Bronchial epithelial cell (primary cell): ENCODE measurements at places on chromosomes 16 and 17. TPM values are rescaled to one million over a fixed set of nuclear protein-coding genes. Genes with fewer than 3 reads are reported as not detected.

Gene ABCC6
- under 0.01 TPM in 1 of 2 replicates, not detected in the other for total RNA-seq

DNA sequence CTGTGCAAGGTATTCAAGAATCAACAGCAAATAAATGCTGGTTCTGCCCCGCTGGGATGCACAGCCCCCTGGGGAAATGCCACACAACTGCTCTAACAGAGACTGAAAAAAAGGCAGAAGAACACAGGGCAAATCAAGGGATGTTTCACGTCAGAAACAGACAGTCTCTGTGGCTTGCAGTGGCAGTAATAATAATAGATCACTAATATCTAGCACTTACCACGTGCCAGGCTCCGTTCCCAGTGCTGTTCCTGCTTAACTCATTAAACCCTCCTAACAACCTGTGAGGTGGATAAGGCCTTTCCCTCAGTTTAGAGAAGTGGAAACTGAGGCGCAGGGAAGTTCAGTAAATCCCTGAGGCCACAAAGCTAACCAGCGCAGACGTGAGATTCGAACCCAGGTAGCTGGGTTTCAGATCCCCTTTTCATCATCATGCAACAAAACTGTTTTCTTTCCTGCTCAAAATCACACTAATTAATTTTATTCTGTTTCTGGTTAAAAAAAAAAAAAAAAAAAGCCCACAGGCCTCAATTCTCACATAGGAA, 36.7 kb downstream of the ARHGAP17 start:
- DNase-seq = no peak

DNA sequence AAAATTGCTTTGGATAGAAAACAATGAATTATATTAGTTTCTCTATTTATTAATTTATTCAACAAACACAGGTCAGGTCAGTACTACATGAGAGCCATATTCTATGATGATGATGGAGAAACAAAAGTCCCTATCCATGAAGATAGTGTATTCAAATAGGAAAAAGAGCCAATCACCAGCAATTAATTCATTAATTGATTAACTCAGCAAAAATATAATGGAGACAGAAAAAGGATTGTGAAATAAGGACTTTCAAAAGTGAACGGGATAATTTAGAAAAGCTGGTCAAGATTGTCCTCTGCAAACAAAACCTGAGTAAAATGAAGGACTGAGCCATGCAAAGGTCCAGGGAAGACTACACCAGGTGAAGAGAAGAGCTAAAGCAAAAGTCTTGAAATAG, 1517.7 kb upstream of the CDH8 start:
- no peak for DNase-seq

Gene CDRT15L2
- total RNA-seq = not detected in 2 replicates

- DNase-seq = no peak
Observed at GRCh38 chr17:30573603-30574175, 96.5 kb downstream of the GOSR1 start.

DNA sequence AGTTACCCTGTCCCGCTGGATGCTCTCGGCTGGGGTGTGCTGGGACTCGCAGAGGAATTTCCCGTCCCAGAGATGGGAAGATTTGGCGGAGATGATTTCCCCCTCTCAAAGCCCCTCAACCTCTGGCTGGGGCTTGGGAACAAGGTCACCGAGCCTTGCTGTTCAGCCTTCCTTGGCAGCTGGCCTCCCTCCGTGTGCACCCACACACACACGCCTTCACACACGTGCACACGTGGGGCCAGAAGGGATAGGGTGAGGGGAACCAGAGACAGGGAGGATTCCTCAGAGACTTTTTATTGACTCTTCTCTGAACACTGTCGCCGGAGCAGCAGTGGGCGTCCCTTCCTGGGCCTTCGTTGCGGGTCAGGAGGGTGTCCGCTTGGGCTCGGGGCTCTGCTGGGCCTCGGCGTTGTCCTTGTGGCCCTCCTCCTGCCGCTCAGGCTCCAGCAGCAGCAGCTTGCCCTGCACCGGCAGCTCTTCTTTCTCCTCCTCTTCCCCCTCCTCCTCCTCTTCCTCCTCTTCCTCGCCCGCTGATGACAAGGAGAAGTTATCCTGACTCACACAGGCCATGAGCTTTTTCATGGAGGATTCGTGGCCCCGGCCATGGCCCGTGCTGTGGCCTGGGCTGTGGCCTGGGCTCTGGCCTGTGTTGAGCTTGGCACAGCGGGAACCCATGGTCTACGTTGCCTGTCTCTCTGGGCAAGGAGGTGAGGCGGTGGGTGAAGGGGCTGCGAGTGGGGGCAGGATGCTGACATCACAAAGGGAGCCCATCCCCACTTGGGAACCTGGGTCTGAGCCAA, at the start of gene PRM3:
Gene PRM3, minus strand, starts transcription at position 709 of the 800 bp plus-strand sequence. Its CDS starts 34 bp downstream, at position 675.
- DNase-seq = no peak

Gene OMG
- not detected in 2 replicates for total RNA-seq

Gene CDK5R1
- total RNA-seq = 2.9 and 5.5 TPM in 2 replicates

DNA sequence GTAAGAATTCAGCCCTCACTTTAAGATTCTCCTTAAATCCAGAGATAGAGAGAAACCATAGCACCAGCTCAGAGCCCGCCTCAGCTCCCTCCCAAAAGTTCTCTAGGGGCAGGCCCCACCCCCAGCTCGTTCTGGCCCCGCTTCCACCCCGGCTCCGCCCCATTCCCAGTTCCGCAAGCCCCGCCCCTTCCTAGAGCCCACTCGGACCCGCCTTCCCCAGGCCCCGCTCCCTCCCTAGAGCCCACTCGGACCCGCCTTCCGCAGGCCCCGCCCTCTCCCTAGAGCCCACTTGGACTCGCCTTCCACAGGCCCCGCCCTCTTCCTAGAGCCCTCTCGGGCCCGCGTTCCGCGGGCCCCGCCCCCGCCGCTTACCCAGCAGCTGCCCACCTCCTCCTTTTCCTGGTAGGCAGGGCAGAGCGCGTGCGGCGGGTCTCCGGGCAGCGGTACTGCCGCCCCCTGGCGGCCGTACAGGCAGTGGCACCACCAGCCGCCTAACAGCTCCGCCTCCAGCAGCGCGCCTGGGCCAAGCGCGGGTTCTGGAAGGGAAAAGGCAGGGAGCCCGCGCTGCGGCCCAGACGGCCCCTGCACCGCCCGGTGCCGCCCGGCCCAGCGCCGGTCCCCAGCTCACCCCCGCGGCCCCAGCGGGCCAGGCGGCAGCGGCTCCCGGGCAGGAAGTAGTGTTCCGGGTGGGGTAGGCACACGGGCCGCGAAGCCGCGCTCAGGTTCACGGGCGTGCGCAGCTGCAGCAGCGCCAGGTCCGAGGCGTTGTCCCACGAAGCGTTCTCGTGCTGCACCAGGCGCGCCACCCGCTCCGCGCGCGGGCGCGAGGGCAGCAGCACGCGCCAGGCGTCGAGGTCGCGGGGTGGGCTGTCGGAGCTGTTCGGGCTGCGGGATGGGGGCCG, 6.8 kb upstream of the PRSS8 start:
- peak; percentile 91 for DNase-seq

Gene GJC1
- 0.53 and 2.4 TPM in 2 replicates for total RNA-seq

DNA sequence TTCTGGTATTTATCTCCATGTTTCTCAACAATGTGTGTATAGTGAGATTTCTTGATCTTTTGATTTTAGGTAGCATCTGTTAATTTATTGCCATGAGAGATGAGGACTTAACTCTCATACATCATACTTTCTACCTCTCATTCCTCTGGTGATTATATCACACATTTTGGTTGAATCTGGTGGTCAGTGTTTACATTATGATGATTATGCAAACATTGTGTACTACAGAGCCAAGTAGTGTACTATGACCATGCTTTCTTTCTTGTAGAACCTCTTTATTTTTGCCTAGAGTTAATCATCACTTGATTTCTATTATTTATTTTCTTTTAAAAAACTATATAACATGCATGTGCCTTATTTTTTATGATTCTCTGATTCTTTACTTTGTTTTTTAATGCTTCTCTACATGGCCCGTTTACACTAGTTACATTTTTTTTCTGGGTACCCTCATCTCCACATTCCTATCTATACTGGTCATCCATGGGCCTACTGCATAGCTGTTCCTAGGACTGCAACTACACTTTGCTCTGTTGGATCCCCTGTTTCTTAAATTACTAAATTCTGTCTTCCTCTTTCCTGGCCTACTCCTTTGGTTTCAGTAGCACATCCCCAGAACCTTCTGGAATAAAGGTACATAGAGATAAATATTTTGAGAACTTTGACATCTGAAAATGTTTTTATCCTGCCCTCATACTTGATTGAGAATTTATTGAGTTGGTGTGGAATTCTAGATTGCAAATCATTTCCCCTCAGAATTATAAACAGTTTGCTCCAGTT, 63.0 kb upstream of the LRRC37A3 start:
- no peak for DNase-seq

Gene HID1
- total RNA-seq = 5.5 and 6.4 TPM in 2 replicates

- no peak for DNase-seq
Observed at GRCh38 chr16:4106516-4106915, 9.7 kb downstream of the ADCY9 start.

Gene KRTAP2-3
- not detected in 2 replicates for total RNA-seq

DNA sequence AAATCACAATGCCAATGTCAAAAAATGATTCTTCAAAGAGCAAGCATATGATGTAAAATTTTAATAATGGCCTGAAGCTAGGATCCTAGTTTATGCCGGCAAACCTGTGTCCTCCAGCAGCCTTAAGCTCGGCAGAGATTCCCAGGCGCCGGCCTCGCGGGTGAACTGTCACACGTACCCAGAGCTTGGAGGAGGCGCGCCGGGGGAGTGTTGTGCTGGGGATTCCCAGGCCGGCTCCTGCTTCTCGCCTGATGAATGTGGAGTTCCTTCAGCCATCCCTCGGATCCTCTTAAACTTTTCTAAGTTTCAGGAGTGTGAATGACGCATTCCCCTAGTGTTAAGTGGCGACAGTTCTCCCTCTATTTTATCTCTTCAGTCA, 19.1 kb upstream of the NTN1 start:
- no peak for DNase-seq

DNA sequence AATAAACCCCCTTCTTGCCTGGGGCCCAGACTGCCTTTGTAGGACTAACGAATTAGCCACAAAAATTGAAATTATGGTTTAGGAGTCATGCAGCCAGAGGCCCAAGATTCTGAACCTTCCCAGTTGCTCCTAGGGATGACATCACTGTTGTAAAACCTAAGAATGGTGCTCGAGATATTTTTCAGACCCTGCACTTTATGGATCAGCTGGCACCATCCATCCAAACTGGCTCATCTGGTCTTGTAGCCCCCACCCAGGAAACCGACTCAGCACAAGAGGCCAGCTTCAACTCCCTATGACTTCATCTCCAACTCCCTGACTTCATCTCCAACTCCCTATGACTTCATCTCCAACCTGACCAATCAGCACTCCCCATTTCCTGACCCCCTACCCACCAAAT, 10.9 kb upstream of the EVPL start:
- no peak for DNase-seq
